ENCODE measurements at places on chromosomes 2 and 18.

DNA sequence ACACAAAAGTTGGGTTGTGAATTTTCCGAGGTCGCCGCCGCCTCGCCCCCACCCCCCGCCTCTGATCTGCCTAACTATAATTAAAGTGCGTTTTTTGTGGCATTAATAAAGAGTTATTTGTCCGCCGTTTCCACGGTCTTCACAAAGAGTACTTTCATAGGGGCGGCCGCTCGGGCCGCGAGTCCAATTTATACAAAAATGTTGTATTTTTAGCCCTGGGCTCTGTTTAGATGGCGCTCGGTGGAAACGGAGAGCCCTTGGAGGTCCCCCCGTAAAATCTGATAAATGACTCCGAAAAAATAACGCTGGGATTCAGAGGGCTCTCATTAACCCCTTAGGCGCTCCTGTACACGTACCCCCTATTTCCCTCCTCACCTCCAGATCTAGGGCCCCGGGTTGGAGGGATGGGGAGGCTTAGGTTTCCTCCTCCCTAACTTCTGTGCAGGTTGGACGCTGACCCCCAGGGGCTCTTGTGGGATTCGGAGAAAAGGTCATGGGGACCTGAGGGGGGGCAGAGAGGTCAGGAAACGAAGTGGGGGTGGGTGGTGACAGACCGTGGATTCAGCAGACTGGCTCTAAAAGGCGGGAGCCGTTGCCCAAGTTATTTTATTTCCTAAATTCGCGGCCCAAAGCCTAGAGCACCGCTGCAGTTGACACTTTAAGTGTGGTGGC lies 1.9 kb downstream of the CYP26B1 start:
- no peak for DNase-seq

GRCh38 chr2:173815772-173816171 lies 149.4 kb downstream of the SP3 start:
- no peak for DNase-seq

GRCh38 chr2:145751629-145752028 lies 1231.7 kb upstream of the ZEB2 start:
- DNase-seq = no peak

GRCh38 chr18:44878335-44878734 lies 197.6 kb downstream of the SETBP1 start:
- DNase-seq = no peak

- DNase-seq = no peak
Measured at GRCh38 chr2:44016282-44016681, 20.5 kb upstream of the LRPPRC start.

DNA sequence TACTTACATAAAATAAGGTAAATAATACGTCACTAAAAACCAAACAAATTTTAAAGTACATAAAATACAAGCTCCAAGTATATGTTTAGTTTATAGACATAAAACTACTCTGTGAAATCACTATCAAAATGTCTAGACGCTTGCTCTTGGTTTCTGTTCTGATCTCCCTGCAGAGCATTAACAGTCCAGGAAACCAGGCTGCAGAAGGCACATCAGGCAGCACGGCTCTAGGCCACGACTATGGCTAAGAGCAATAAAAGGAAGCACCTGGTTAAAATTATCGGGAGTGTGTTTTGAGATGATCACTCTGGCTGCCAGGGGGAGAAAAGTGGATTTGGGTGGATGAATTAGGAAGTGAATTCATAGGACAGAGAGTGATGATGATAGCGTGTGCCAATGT lies 196.0 kb upstream of the SPHKAP start:
- no peak for DNase-seq

- no peak for DNase-seq
Measured at GRCh38 chr2:211405036-211405435, 848.6 kb downstream of the CPS1 start.

DNA sequence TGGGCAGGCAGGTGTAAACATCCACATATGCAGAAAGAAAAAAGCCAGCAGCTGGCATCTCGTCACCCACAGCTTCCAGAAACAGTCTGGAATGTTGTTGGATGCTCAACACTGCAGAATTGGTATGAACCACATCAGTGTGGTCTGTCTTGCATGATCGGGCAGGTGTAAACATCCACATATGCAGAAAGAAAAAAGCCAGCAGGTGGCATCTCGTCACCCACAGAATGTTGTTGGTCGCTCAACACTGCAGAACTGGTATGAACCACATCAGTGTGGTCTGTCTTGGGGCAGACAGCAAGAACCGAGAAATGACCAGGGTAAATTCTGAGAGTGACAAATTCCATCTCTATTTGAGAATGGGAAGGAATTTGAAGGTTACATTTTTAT lies 39.6 kb downstream of the DOCK10 start:
- DNase-seq = no peak

DNA sequence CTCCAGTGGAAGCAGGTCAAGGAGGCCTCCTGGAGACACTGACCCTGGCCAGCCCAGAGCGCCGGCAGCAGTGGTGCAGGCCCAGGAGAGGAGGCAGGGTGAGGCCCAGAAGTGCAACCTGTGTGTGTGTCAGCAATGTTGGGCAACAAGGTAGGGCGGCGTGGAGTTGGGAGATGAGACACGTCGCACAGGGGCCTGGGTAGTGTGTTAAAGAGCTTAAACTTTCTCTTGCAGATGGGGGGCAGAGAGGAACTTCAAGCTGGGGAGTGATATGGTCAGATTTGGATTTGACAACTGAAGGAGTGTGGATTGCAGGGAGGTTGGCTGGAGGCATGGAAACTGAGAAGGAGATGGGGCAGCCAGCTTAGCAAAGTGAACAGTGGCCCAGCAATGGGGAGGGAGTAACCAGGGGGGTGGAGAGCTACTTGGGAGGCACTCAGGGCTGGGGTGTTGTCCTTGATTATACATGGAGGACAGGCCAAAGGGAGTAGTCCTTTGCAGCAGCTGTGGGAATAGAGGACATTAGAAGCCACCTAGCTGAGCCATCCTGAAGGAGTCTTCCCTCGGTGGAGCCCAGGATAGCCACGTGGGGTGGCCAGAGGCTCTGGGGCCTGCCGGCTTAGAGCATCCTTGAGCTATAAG lies 278.6 kb upstream of the HS6ST1 start:
- no peak for DNase-seq

DNA sequence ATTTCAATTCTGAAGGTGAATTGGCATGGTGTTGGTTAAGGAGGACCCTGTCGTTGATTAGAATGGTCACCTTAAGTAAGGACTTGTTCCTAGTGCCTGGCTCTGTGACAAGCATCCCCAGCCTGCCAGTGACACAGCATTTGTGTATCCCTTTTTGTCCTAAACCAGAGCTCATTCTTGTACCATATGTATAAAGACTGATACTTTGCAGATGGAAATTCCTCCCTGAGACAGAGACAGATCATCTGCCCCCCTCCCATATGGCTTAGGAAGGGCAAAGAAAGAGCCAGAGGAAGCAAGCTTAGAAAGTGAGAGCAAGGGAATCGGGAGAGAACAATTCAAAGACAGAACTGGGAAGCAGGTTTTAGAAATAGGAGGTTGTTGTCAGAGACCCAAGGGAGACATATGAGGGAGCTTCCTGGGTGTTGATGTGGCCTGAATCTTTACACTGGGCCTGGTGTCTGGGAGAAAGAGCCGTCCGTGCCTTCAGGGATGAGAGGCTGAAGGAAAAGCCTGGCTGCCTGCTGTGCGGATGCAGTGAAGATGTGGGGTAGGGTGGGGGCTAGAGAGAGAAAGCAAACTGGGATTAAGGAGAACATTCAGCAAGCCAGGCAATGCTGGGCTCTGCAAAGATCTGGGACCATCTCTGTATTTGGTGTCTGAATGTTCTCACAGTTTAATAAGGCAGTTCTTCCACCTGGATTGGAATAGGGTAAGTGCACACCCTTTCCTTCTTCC lies 13.2 kb upstream of the CHRNA1 start:
- DNase-seq = no peak

GRCh38 chr2:168469281-168469988 lies 13.4 kb downstream of the CERS6 start:
- no peak for DNase-seq

DNA sequence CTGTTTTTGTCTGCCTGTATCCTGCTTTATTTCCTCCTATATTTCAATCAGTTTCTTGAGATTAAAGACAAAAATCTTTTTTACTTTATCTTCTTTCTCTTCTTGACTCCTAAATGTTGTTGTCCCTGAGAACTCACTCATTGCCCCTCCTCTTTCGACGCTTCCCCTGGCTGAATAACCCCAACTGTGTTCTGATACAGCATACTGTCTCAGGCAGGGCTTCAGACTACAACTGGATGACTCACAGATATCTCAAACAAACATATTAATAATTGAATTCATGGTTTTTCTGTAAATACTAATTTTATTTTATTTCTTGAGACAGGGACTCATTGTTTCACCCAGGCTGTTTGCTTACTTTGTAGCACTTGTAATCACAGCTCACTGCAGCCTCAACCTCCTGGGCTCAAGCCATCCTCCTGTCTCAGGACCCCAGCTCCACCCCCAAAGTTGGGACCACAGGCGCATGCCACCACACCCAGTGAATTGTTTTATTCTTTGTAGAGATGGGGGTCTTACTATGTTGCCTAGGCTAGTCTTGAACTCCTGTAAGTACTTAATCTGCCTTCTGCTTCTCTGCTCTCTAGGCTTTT lies 9.4 kb downstream of the ITGAV start:
- no peak for DNase-seq

DNA sequence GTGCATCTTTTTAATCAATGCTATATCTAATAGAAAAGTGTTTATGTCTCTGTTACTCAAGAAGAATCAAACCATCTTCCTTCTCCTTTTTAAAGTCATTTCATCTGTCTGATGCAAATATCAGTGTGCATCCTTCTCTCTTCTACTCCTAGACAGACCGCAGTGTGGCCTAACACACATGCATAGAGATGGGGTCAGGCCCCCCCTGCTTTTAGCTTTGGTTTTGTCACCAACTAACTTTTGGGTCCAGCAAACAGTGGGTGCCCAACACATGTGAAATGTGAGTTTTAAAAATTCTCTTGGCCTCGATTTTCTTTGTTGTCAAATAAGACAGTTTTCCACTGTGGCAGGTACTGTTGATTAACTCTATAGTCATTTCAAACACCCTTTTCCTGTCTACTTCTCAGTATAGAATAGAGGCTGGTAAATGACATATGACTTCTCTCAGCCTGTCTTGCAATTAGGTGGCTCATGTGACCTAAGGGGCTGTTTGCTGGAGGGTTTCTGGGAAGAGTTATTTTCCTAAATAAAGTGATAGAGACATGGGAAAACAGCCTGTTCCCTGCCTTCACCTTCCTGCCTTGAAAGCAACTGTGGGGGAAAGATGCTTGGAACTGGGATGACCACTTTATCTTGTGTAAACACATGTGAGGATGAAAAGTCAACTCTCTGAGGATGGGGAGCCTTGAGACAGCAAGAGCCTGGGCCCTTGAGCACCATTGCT lies 65.7 kb upstream of the DARS1 start:
- DNase-seq = no peak

DNA sequence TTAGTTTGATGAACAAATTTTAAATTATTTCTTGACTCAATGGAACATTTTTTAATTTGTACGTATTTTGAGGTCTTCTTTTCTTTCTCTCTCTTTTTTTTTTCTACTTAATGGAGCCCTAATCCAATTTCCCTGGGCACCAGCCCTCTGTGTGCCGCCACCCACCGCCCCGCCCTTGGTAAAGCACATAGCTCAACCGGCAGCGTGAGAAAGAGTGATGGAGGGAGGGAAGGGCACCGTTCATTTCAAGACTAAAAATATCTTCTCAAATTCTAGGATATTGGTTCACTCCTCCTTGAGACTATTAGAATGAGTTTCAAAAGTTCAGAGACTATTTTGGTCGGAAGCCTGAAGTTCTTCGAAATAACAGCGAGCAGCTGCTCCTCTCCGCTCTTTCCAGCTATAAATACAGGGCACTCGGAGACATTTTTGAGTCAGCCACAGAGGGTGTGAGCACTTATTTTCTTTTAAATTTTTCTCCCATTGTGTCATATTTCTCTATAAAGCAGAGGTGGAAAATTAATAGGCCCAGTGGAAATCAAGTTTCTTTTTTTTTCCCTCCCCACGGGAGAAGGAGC lies 731.7 kb upstream of the ID2 start:
- no peak for DNase-seq
